Stimulated activated CD4-positive, alpha-beta T cell treated with anti-CD3 and anti-CD28 coated beads, Interleukin-1b, Interleukin-23, amount 100 ng/mL, for 24 hours (primary cell): ENCODE measurements at places on chromosomes 13 and 19.

- DNase-seq = no peak
Measured at GRCh38 chr19:33673996-33674625, 52.4 kb downstream of the CHST8 start.

- DNase-seq = no peak
Measured at GRCh38 chr19:13637664-13638063, 126.7 kb upstream of the MRI1 start.

DNA sequence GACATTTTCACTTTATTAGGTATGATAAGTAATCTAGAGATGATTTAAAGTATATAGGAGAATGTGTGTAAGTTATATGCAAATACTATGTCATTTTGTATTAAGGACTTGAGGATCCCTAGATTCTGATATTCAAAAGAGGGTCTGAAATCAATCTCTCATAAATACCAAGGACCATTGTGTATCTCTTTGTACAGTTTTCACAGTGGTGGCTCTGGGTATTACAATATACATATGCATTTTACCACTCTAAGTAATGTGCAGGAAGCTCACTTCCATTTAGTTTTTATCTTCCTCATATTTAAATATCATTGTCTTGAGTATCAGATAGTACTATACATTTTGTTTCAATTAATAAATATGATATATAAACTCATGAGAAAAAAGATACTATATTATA lies 862.6 kb upstream of the PCDH20 start:
- DNase-seq = no peak

DNA sequence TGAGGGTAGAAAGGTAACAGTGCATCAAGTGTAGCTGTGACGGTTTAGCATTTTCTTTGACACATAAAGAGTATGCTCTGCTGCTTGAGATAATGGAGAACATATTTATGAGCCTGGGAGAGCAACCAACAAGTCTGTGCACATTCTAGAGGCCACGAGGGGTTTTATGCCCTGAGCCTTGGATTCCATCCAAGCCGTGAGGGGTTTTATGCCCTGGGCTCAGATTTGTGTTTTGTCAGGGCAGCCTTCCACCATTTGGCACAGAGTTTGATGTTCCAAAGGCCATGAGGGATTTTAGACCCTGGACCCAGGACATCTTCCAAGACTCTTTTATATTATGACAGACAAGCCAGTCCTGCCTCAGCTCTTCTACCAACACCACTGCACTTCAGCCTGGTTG lies 106.4 kb downstream of the ZNF486 start:
- no peak for DNase-seq

GRCh38 chr19:15107061-15108010 lies at the start of gene SYDE1:
TSS of gene SYDE1 (plus strand) at chr19:15107401. CDS start at chr19:15107434, 33 bp downstream.
- no peak for DNase-seq

DNA sequence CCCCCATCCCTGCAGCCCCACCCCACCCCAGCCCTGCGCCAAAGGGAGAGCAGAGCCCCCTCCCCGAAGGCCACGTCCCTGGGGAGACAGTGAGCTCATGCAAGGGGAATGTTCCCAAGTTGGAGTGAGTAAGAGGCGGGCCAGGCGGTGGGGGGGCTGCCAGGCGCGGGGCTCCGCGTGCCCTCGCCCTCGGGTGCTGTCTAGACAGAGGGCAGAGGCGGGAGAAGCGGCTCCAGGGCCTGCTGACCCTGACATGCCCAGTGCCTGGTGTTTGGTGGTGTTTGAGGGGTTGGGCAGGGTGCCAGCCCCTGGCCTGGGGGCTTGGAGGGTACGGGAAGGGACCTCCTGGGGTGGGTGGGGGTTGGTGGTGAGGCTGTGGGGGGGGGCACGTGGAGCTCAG lies 1.0 kb downstream of the FSTL3 start:
- no peak for DNase-seq

GRCh38 chr13:54980651-54981050 lies 1952.0 kb downstream of the OLFM4 start:
- no peak for DNase-seq

DNA sequence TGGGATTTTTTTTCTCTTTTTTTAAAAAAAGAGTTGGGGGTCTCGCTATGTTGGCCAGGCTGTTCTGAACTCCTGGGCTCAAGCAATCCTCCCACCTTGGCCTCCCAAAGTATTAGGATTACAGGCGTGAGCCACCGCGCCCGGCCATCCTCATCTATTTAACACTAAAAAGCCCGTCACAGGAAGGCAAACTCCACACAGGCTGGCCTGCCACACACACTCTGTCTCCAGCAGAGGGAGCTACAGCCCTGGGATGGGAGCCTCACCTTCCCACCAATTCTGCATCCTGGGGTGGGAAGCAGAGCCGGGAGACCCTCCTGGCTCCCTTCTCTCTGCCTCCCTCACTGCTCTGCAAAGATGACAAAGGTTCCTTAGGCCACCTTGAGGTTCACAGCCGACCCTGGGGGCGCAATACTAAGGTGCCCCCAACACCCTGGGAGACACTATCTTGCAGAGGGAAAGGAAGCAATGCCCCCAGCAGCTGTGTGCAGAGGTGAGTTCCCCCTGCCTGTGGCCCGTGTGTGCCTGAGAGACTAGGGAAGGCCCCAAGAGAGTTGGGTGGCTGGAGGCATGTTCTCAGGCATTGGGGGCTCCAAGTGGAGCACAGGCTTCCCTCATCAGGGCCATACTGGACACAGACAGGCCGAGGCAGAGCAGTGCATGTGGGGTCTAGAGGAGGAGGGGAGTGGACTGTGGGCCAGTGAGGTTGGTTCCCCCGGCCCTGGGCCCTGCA lies 27.4 kb upstream of the TIMM44 start:
- peak; percentile 6 for DNase-seq

GRCh38 chr13:104246955-104247354 lies 1180.7 kb upstream of the SLC10A2 start:
- no peak for DNase-seq

GRCh38 chr13:40644838-40645604 lies 21.4 kb downstream of the FOXO1 start:
- DNase-seq = no peak

DNA sequence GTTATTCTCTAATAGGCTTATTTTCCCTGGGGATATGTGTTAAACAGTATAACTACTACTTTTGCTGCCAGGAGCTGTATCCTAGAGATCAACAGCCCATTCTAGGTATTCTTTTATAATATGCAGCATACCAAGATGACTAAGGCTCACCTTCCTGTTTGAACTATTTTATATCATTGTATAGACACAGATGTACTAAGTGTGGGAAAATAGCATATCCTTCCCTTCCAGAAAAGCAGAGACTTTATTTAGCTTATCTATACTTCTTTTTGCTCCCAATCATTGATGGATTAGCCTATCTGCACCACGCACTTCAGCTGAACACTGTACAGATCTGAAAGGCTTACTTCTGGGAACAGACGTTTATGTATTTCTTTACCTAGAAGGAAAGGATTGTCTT lies 82.6 kb downstream of the MAB21L1 start:
- no peak for DNase-seq

- no peak for DNase-seq
Measured at GRCh38 chr13:112250788-112251445, 125.2 kb upstream of the SPACA7 start.

DNA sequence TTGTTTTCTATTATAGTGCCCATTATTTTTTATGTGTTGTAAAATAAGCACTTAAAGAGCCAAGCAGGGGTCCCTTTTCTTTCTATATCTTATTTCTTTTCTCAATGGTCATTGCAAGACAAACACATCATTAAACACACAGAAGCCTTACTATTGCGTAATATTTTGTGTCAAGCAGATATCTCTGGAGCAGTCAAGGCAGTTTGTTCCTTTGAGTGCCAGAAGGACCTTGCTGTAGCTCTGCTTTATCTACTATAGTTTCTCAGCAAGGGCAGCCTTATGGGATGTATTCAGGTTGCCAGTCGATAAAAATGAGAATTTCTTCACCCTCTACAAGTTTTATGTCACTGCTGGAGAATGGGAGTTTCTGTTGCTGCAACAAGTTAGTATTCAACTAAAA lies 319.3 kb downstream of the TDRD3 start:
- DNase-seq = no peak

- DNase-seq = no peak
Measured at GRCh38 chr13:23322353-23323336, 110.9 kb downstream of the SACS start.

- no peak for DNase-seq
Measured at GRCh38 chr13:70189981-70190380, 81.7 kb upstream of the KLHL1 start.

DNA sequence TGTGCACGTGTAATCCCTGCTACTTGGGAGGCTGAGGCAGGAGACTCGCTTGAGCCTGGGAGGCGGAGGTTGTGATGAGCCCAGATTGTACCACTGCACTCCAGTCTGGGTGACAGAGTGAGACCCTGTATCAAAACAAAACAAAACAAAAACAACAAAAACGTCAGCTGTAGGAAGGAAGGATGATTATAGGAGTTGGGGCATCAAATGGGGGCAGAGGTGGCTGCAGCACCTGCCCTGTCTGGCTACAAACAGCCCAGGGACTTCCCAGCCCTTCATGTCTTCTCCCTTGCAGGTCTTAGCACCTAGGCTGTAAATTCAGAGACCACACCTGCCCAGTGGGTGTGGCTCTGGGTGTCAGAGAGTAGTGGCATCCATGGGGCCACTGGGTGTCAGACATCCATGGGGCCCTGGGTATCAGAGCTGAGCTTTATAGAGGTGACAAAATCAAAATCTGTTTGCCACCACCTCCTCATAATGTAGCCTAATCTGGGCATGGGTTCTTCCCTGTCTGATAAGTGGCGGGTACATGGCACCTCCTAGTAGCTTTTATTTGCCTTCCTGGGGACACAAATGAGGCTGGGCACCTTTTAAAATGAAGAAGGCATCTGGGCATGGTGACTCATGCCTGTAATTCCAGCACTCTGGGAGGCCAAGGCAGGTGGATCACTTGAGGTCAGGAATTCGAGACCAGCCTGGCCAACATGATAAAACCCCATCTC lies 4.7 kb upstream of the B3GNT3 start:
- DNase-seq = no peak

DNA sequence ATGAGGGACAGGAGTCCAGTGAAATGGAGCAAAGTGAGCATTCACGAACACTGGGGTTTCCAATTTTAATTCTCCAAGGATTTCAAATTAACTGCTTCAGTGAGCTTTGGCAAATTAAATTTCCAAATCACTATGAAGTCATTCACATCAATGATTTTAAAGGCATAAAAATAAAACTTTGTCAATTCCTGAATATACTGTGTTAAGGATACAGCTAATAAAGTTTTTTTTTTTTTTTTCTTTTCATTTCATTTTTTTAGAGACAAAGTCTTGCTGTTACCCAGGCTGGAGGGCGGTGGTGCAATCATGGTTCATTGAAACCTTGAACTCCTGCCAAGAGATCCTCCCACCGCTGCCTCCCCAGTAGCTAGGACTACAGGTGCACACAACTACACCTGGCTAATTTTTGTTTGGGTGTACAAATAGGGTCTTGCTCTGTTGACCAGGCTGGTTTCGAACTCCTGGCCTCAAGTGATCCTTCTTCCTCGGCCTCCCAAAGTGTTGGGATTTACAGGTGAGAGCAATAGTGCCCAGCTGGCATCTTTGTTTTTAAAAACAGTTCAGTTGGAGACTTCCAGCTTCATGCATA lies 21.9 kb downstream of the RBM26 start:
- DNase-seq = no peak

DNA sequence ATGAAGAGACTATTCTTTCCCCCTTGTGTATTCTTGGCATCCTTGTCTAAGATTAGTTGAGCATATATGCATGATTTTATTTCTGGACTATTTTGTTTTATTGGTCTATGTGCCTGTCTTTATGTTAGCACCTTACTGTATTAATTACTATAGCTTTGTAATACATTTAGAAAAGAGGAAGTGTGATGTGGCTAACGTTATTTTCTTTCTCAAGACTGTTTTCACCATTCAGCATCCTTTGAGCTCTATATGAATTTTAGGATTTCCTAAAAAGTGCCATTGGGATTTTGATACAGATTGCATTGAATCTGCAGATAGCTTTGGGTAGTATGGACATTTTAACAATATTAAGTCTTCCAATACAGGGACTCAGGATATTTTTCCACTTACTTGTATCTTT lies 37.5 kb upstream of the PCDH20 start:
- DNase-seq = no peak

- no peak for DNase-seq
Measured at GRCh38 chr19:16335226-16335625, 10.6 kb downstream of the KLF2 start.

- DNase-seq = no peak
Measured at GRCh38 chr19:50795664-50796073, 5.5 kb downstream of the ACP4 start.

DNA sequence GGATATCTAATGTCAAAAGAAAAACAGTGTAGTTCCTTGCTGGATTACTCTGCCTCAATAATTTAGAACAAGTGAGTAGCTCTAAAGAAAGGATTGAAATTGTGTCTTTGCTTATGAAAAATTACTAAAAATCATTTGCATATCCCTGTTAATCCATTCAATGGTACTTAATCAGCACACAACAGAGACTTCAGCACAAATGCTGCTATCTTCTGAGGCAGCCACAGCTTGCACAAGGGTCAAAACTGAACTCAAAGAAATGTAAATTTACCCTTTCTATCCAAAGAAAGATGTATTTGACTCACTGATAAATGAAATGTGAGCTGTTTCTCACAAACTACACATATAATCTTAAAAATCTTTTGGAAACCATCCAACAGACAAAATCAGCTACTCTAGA lies 116.2 kb downstream of the LHFPL6 start:
- no peak for DNase-seq

- no peak for DNase-seq
Measured at GRCh38 chr13:93689333-93689732, 462.7 kb downstream of the GPC6 start.

DNA sequence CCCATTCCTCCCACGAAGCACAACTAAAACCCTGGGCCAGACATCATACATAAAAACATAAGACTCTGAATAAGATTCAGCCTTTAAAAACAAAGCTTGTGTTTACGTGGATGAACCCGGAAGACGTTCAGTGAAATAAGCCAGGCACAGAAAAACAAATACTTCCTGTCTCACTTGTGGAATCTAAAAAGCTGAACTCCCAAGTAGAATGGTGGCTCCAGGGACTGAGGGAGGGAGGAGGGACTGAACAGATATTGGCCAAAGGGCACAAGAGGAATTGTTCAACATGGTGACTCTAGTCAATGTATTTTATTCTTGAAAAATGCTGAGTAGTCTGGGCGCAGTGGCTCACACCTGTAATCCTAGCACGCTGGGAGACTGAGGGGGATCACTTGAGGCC lies 35.7 kb upstream of the TPM4 start:
- no peak for DNase-seq

- DNase-seq = no peak
Measured at GRCh38 chr19:33702606-33703437, 81.1 kb downstream of the CHST8 start.

DNA sequence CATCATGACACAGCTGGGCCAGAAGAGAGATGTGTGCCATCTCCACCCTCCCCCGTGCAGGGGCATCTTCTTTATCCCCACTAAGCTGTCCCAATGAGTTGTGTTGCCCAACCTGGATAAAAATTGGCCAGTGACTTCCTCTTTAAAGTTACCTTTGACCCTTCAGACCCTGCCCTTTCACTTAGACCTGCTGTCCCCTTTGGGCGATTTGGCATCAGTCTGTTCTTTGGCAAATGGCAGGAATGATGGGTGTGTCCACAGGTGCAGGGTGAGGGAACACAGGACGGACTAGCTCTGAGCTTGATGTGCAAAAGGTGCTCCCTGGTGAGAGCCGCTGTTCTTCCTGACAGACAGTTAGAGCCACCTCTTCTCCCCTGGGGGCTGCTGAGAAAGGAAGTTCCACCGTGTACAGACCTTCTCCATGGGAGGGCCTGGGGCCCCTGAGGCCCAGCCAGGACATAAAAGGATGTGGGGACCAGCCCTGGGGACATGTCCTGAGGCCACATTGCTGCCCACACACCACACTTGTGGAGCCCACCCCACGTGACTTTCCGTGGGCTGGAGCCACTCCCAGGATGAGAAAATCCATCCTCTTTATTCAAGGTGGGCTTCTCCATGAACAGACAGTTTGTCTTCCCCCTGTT lies 1.7 kb downstream of the CYP4F8 start:
- DNase-seq = no peak
